NCI-H774 (cell line): ENCODE measurements at places on chromosomes 1 and 21.

GRCh38 chr1:197787056-197787455, 11.8 kb upstream of the DENND1B start:
- DNase-seq, result no peak

DNA sequence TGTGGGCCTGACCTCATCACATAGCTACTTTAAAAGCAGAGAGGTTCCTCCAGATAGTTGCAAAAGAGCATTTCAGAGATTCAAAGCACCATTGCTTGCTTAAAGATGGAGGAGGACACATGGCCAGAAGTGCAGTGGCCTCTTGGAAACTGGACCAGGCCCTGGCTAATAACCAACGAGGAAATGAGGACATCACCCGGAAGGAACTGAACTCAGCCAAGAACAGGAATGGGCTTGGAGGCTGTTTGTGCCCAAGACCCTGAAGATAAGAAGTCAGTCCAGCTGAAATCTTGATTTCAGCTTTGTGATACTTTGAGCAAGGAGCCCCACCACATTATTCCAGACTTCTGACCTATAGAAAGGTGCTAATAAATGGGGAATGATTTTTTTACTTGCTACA, 437.0 kb downstream of the PTPRC start:
- no peak for DNase-seq

GRCh38 chr1:204984499-204984898, 58.5 kb upstream of the CNTN2 start:
- no peak for DNase-seq

DNA sequence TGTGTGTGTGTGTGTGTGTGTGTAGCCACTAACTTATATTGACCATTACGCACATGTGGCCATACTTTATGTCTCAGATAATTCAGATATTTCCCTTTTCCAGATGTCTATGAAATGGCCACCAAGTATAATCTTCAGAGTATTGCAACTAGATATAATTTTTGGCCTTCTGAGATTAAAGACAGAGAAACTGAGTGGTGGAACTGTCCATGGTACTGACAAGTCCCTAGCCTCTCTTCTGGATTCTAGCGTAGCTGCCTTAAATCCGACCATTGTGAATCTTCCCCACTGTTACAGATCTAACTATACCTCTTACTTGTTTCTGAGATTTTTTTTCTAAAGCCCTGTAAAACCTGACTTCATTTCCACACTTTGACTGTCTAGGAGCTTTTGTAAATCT, 100.0 kb upstream of the SERTAD4 start:
- DNase-seq, result no peak

DNA sequence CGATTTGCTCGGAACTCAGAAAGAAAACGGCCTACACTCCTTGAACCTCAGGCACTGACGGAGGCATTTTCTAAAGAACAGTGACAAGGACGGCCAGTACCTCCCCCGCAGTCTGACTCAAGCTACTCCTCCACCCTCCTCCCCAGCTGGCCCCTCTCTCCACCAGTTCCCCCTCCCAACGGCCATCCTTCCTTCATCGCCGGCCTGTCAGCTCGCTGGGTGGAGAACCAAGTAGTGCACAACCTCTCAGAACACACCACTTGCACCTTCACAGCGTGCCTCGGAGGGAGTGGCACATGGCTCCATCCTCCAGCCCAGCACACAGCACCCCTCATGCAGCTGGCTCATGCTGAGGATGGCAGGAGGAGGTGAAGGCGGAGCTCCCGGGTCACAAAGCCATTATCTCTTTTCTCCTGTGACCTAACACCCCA, 58.8 kb downstream of the TOR1AIP2 start:
- DNase-seq, result no peak

DNA sequence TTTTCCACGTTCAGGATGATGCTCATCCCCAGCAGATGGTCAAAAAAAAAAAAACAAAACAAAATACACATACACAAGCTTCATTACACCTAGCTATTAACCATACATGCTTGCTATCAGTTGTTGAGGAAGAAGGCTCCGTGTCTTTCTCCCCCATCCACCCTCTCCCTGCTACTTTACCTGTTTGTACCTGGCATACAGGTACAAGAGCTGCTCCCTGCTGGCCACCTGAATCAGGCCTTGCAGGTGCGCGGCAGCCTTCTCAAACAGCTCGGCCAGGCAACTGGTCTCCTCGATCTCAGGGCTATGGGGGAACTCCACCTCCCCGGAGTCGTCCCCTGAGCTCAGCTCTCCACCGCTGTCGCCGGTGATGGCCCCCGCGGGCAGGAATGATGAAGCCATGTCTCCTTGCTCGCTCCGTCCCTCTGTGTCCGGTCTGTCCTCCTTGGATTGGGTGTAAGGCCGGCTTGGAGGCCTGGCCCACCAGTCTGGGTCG, 464 bp downstream of the ACBD6 start:
- peak; percentile 75 for DNase-seq

DNA sequence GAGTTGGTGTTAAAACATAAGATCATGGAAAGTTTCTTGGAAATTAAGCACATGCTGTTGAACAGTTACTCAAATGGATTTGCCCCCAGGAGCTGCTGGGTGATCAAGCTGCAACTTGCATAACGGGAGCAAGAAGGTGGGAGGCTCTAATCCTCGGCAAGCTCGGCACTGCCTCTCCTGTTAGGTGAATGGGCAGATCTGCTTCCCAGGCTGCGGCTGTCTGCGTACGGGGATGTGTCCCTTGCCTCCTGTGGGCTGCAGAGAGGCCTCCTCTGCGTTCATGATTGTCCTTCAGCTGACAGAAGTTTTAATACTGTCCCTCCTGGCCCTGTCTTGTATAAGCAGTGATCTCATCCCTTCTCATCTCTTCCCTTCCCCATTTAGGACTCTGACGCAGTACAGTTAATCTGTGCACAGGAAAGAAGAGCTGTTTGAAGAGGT, 36.7 kb downstream of the ATP1A1 start:
- no peak for DNase-seq

DNA sequence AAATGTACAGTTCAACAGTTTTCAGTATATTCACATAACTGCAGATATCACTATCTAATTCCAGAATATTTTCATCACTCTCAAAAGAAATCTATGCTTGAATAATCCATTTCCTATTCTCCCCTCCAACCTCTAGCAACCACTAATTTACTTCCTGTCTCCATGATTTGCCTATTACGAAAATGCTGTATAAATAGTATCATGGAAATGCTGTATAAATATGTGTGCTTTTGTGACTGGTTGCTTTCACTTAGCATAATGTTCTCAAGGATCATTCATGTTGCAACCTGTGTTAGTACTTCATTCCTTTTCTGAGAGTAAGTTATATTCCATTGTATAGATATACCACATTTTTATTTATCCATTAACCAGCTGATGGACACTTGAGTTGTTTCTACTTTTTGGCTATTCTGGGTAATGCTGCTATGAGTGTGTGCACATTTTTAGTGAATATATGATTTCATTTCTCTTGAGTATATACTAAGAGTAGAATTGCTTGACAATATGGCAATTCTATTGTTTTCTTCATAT, 115.6 kb downstream of the TNFSF18 start:
- no peak for DNase-seq

GRCh38 chr21:39014747-39015146, 168.5 kb downstream of the PSMG1 start:
- no peak for DNase-seq

- DNase-seq, result no peak
Measured at GRCh38 chr1:233912447-233912846, 8.0 kb downstream of the SLC35F3 start.

DNA sequence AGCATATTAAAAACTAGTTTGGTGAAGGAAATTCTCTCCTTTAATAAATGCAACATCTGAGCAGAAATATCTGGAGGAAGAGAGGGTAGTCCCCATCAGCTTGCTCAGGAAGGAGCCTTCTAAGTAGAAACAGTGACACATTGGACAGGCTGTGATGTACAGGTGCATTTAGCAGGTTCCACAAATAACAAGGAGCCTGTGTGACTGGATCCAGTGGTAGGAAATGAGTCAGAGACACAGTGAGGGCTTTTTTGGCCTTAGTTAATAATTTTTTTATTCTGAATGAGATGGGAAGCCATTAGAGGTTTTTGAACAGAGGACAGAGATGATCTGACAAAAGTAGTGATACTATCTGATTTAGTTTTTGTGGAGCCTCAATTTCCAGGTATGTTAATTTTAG, 738.9 kb upstream of the PTBP2 start:
- DNase-seq, result no peak

- DNase-seq, result no peak
Measured at GRCh38 chr1:213284626-213285025, 233.6 kb downstream of the RPS6KC1 start.

DNA sequence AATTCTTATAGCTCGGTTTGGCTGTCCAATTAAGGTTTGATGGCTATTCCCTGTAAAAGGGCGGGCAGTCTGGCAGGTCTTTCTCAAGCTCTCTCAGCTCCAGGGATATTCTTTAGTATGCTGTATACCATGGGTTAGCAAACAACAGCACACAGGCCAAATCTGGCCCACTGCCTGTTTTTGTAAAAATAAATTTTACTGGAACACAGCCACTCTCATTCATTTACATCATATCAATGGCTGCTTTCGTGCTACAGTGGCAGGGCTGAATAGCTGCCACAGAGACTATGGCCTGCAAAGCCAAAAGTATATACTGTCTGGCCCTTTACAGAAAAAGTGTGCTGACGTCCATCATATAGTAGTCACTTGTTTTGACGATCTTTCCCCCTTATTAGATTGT, 32.0 kb downstream of the MACO1 start:
- DNase-seq, result no peak

DNA sequence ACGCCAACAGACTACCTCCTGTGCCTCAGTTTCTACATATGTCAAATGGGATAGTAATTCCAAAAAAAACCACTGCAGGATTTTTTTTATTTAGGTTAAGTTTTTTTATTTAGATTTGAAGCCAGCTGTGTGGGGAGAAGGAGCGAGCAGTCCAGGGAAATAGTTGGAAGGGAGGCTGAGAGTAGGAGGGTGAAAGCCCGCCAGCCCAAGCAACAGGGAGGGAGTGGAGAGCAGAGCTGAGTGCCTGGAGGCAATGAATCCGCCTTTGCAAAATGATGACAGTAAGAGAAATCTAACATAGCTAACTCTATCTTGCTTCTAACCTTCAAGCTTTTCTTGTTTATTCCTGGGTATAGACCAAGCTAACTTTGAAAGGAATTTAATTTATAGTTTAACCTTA, 15.6 kb upstream of the C1orf198 start:
- DNase-seq, result no peak

- no peak for DNase-seq
Measured at GRCh38 chr1:44696789-44697345, 22.4 kb downstream of the ARMH1 start.

DNA sequence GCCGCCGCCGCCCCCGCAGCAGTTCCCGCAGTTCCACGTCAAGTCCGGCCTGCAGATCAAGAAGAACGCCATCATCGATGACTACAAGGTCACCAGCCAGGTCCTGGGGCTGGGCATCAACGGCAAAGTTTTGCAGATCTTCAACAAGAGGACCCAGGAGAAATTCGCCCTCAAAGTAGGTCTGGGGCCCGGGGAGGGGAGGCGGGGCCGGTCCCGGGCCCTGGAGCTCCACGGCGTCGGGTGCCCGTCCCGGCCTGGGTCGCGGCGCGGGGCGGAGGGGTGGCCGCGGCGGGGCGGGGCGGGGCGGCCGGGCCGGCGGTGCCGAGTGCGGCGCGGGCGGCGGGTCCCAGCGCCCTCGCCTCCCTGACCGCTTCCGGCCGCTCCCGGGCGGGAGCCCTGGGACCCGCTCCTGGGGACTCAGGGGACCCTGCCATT, 646 bp downstream of the MAPKAPK2 start:
- DNase-seq, result no peak

GRCh38 chr1:181490276-181490675, 7.0 kb downstream of the CACNA1E start:
- no peak for DNase-seq

DNA sequence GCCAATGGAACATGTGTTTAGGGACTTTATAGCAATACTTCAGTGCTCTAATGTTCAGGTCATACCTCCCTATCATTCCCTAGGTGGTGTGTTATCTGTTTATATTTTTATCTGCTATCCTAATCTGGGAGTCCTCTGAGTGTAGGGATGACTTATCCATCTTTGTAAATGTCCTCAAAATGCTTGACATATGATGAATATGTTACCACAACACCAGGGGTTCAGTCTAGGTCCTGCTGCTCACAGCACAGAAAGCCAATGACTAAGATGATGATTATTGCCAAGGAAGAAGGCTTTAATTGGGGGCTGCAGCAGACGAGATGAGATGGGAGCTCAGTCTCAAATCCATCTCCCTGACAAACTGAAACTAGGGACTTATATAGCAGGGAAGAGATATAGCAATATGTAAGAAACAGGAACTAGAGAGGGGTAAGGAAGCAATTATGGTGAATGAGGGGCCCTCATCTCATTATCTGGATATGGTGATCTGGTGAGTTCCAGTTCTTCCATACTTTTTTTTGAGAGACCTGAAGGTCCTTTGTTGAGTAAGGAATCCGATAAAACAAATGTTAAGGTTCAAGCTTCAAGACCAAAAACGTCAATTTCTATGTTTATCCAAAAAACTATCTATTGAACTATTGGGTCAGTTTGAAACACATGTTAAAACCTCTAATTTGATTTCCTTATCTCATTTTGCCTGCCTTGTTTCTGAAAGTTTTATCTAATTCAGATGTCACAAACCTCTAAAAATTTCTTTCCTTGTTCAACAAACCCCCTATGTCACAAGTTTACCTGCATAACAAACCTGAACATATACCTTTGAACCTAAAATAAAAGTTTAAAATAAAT, 256.7 kb upstream of the CACYBP start:
- DNase-seq, result no peak

DNA sequence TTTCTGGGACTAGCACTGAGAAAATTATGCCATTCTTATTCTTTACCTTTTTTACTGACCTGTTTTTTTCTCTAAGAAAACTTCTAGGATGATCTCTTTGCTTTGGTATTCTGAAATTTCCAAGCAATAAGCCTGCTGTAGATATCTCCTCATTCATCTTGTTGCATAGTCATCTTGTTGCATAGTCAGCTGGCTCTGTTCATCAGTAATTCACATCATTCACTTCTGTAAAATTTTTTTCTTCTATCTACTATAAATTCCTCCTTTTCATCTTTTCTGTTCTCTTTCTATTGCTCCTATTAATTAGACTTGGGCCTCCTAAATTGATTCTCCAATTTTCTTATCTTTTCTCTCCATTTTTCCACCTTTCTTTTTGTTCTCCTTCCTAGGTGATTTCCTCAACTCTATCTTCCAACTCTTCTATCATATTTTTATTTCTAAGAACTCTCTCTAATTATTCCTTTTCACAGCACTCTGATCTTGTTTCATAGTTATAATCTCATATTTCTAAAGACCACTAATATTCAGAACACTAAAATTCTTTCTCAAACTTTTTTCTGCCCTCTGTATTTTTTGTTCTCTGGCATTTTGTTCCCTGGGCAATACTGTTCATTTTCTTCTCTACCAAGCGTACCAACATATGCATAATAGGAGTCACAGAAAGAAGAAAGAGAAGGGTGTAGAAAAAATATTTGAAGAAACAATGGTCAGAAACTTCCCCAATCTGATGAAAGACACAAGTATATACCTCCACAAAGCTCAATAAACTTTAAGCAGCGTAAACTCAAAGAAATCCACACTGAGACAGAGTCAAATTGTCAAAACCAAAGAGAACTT, 17.7 kb downstream of the TUT4 start:
- DNase-seq, result no peak
